HuH-7 (cell line): ENCODE measurements at places on chromosomes 4 and X.

GRCh38 chr4:145938618-145939440, at the start of gene ZNF827:
ZNF827 (minus strand) TSS chr4:145938823; CDS start chr4:145938407, 416 bp downstream.
- DNase-seq, result peak; percentile 62

DNA sequence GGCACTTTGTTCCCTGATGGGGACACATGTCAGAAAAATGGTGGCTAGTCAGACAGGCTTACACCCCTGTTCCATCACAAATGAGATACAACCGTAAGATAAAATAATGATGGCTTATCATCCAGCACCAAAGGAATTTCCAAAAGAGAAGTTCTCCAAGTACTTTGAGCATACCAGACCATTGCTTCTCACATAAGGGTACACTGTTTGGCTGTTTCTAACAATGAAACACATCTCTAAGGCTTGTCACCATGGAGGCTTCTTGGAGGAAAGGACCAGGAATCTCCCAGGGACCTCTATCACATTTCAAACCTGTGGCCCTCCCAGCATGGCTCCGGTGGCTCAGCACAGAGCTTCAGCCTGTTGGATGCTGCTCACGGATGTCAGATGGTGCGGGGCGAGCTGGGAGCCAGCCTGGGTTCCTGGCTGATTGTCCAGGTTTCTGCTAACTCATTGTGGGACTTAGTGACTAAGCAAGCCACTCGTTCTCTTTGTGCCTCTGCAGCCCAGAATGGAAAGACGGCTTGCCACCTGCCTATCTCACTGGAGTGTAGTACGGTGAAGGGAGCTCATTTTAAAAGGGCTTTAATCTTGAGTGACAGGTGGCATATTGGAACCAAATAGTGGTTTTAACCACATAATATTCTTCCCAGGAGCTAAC, 54.5 kb downstream of the FHDC1 start:
- no peak for DNase-seq

DNA sequence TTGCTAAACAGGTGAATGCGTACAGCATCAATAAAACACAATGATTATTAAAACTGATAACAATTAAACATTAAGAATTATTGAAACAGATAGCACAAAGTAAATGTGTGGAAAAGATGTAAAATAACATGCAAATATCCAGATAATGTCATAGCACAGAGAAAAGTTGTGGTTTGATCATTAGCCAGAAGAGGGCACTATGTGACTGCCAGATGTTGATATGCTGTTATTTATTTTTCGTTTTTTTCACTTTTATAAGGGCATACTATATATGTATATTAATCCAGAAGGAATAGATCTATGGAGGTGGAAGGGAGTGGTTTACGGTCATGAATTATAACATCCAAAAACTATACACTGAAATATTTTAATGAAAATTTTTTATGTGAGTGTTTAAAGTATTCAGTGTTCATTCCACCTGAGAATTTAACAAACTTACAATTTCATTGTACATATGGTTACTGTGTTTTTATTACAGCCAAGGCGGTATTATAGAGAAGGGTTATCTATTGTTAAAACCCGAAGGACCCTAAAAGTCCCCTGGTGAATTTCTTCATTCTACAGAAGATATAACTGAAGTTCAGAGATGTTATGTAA, 211.9 kb upstream of the UGT8 start:
- no peak for DNase-seq

DNA sequence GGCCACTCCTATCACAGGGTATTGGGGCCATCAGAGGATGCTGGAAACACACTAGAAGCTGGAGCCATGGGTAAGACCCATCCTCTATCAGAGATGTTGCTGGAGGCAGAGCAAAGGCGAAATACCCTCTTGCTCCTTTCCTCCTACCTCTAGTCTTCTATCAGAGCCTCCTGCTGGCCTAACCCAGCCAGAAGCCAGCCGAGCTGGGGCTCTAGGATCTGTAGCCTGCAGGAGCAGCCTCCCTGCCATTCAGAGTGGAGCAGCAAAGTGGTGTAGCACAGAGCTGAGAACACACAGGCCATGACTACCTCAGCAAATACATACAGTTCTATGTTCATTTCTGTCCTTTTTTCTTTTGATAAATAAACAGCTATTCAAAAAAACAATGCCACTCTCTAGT, 35.7 kb downstream of the GATB start:
- no peak for DNase-seq

GRCh38 chr4:140533951-140534480, 10.0 kb downstream of the ELMOD2 start:
- DNase-seq, result no peak

- DNase-seq, result no peak
Observed at GRCh38 chr4:157389741-157390140, 169.2 kb downstream of the GRIA2 start.

DNA sequence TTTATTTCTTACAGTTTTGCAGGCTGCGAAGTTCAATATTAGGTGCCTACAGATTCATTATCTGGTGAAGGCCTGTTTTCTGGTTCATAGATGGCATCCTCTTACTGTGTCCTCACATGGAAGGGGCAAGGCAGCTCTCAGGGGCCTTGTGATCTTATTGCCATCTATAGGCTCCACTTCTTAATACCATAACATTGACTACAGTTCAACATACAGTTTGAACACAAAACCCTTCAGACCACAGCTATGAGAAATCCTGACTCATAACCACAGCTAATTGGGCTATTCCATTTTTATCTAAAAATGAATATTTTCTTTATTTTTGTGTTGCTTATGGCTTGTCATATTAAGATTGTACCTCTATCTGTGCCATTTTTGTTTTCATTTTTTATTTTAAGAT, 72.3 kb downstream of the STAG2 start:
- no peak for DNase-seq

- peak; percentile 6 for DNase-seq
Observed at GRCh38 chr4:15043226-15043625, 40.9 kb downstream of the CPEB2 start.

DNA sequence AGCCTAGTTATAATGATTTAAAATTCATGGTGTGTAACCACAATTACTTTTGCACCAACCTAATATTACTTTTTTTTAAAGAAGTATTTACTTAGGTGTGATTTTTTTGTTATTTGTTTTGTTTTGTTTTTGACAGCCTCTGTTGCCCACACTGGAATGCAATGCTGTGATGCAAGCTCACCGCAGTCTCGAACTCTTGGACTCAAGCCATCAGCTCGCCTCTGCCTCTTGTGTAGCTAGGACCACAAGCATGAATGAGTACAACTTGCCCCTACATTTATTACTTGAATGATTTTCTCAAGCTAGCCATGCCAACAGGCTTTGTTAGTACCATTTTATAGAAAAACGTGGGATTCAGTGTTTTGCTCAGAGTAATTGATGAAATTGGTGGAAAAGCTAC, 488.8 kb upstream of the CPEB2 start:
- DNase-seq, result no peak

DNA sequence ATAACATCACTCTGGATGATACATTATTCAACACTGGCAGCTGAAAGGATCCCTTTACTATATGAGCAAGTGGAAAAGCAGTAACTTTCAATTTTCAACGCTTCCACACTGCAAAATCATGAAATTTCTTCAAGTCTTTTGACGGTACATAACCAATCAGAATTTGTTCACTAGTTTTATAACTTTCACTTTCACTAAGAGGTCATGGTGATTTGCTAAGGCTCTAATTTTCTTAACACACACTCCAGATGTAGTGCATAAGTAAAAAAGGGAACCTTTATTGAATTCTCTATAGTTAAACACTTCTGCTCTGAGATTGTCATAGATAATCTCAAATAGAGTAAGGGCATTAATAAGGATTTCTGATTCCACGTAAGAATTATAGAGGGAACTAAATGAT, 4.1 kb downstream of the ARMCX2 start:
- no peak for DNase-seq

DNA sequence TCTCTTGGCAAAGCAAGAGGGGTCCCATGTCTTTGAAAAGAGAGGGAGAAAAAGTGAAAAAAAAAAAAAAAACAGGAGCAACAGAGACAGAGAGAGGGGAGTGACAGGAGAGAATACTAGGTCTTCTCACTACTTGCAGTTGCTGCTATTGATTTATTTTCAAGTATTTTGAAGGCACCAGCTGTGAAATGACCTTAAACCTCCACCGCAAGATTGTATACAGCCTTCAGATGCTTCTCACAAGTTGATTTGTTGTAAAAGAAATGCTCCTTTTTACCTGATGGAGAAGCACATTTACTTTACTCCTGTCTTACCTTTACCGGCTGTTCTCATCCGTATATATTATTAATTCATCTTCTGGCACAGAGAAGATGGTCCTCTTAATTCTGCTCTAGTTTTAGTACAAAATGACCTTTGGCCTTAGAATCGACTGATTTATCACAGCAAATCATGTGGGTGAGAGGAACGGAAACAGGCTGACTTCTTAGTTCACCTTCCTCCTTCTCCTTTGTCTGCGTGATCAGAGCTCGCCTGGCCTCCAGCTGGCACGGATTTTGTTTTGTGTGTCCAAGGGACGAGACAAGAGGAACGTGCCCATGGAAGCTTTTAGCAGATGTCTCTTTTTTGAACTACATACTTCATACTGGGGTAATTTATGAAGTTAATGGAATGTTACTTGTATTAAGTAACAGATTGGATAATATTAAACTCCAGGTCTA, 82.4 kb upstream of the PACRGL start:
- DNase-seq, result no peak

- no peak for DNase-seq
Observed at GRCh38 chrX:49214996-49215526, 15.1 kb upstream of the SYP start.

- peak; percentile 5 for DNase-seq
Observed at GRCh38 chr4:61741327-61742096, 541.4 kb downstream of the ADGRL3 start.

GRCh38 chrX:35858361-35858760, 60.2 kb downstream of the MAGEB16 start:
- DNase-seq, result no peak

- DNase-seq, result no peak
Observed at GRCh38 chr4:147582386-147583060, 34.7 kb upstream of the TMEM184C start.

GRCh38 chr4:61853041-61853440, 652.9 kb downstream of the ADGRL3 start:
- DNase-seq, result no peak

- DNase-seq, result no peak
Observed at GRCh38 chr4:52202251-52202779, 151.2 kb downstream of the SPATA18 start.

GRCh38 chr4:147477439-147477838, 3.5 kb upstream of the EDNRA start:
- DNase-seq, result no peak

DNA sequence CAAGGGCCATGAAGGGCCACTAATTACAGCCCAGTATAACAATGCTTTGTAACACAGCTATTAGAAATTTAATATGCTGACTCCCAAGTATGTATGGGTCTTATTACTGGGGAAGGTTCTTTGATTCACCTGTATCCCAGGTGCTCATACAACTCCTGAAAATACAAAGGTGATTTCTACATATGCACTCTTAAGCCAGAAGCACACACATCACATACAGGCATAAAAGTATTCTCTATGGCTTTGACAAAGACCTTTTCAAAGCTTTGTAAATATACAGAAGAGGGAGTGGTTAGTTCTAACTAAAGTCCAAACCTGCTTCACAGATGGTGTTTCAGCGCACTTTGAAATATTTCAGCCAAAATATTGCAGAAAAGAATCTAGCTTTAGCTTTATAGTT, 191.5 kb downstream of the SNCA start:
- DNase-seq, result no peak

GRCh38 chrX:50407976-50408375, 62.6 kb downstream of the DGKK start:
- DNase-seq, result no peak

DNA sequence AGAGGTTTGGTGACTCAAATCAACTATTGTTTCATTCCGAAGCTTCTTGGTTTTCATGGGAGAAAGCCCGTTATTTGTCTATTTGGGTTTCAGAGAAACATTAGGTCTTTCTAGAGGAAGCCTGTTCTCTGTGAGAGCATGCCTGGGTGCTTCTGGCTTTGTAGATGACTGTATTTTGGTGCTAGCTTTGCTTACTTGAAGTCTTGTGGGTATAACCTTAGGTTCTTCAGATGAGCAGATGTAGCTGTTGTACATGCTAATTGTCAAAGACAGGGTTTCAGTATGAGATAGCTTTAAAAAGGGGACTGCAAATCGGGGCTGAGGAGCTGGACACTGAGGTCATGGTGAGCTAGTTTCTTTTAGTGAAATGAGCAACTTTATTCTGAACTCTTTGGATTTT, 7.9 kb upstream of the STOX2 start:
- DNase-seq, result no peak

DNA sequence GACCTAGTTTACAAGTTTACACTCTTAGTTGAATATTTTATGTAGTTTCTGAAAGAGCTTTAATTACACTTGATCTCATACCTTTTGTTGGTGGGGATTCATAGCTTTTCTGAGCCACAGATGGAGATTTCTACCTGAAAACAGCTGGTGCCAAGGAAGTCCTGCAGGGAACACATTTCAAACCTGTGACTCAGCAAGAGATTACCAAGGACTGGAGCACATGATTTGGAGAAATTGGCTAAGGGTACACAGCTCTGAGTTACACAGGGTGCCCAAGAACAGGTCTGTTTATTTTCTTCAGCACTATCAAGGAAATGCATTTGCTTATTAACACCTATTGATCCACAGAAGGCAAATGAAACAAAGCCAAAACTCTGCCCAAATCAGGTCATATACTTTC, 691.5 kb downstream of the KCTD8 start:
- no peak for DNase-seq

DNA sequence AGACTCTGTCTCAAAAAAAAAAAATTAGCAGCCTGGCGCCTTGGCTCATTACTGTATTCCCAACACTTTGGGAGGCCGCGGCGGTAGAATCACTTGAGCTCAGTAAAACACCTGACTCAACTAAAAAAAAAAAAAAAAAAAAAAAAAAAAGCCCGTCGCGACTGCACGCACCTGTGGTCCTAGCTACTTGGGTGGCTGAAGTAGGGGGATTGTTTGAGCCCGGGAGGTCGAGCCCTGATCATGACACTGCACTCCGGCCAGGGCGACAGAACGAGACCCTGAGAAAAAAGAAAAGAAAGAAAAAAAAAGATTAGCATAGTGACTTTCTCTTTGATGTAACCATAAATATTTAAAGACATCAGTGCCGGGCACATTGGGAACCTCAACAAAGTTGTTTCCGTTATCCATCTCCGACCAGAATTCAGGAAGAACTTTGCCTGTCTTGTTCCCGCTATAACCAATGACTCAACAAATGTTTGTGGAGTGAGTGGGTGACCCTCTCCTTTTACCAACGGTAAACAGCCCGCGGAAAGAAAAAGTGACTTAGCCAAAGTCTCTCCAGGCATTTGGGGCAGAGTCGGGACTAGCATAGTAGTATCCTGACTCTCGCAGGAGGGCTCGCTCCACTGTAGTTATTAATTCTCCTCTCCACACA, 553 bp upstream of the MED28 start:
- DNase-seq, result no peak

- DNase-seq, result no peak
Observed at GRCh38 chr4:148944136-148944838, 502.1 kb upstream of the NR3C2 start.

DNA sequence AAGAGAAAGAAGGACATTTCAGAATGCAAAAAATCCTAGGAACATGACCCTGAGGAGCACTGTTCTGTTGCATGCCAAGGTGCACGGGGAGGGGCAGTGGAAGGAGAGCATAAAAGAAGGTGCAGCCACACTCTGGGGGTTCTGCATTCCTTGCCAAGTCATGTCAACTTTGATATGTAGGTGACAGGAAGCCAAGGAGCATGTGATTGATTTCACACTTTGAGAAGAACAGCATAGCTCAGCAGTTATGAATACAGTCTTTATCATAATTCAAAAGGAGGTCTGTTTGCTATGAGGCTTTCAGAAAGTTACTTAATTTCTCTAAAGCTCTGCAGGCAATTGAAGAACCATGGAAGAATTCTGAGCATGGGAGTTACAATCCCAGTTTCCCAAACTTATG, 50.6 kb downstream of the SCFD2 start:
- DNase-seq, result no peak

GRCh38 chr4:127881563-127881864, 821 bp downstream of the PLK4 start:
- DNase-seq, result no peak
